T-cell (primary cell): ENCODE measurements at places on chromosomes 7 and 10.

GRCh38 chr7:25255611-25256332, 27.5 kb upstream of the NPVF start:
- no peak for DNase-seq

DNA sequence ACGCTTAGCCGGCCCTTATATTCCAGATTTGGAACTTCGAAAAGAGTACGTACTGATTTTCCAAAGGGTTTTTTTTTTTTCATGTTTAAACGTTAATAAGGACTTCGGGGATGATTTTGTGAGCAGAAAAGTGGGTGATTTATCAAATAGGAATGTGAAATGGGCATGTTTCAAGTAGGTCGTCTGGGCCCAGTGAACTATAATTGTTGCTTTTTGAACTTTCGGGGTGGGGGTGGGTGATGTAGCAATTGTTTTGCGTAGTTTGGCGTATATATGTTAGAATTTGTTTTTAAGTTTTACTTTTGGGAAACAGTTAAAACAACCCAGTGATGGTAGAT, 299 bp upstream of the PBLD start:
- no peak for DNase-seq

GRCh38 chr7:90629297-90629918, 33.3 kb downstream of the CDK14 start:
- no peak for DNase-seq

DNA sequence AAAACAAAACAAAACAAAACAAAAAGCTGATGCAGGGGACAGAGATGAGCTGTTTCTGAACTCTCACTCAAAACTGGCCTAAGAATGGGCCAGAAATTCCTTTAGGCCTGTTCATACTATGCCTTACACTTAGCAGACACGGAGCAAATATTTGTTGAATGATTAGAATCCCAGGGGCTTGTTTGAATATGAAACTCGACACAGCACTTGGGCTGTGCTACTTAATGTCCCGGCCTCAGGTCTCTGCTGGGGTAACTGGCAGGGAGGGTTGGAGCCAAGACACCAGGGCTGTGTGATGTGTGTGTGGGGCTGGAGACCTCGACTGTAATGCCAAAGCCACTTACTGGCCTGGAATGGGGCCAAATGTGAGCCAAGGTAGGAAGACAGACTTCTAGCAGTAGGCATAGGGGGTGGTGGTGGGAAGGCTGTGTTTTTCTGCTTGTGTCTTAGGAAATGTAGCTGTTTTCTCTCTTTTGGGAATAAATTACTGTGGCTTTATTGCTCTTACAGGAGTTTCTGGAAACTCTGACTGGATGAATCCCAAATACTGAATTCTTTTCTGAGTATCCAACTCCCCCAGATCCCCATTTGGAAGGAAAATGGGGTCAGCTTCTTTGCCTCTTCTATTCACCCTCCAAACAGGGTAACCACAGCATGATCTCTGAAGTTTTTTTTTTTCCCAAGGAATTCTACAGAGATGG, 66.7 kb downstream of the EMX2 start:
- no peak for DNase-seq

DNA sequence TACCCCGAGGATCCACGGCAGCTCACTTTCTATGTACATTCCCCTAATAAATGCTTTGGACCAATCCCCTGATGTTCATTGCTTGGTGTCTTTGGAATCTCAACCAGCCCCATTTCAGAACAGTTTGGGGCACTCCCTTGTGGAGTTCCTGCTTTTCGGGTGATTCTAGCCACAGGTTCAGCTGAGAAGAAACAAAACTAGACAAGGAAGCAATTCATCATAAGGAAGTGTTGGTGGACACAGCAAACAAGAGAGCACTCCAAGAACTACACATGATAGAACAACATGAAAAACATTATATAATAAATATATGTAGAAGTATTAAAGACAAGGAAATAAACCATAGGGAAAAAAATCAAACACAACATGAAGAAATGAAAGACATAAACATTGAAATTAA, 6.0 kb upstream of the CCDC136 start:
- no peak for DNase-seq

DNA sequence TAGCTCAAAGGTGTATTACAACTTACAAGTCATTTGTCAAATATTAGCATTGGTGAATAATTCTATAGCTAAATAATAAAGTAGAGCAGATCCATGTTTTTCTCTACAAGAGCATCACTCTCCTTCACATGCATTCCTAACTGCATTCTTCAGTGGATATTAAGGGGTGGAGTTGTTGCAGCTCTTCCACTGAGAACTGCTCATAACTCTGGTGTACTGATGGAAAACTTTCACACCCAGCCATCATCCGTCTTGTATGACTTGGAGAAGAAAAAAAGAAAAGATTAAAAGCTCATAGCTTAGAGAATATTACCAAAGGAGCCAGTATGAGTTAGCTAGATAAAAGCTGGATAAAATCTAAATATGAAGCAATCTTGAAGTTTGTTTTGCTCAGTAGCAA, 10.2 kb upstream of the FAM13C start:
- DNase-seq: no peak

DNA sequence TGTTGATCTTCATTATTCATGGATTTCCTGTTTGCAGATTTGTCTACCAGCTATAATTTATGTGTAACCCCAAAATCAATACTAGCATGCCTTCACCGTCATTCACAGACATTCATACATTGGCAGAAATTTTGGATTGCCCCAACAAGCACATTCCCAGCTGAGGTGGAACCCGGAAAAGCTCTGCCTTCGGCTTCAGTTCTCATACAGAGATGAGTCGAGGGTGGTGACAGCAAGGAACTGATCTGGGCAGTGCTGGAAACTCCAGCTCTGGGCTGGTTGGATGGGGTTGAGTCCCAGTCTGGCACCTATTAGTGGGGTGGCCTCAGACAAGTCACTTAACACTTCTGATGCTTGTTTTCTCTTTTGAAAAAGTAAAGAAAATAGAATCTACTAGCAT, 267.5 kb downstream of the SNX13 start:
- no peak for DNase-seq

DNA sequence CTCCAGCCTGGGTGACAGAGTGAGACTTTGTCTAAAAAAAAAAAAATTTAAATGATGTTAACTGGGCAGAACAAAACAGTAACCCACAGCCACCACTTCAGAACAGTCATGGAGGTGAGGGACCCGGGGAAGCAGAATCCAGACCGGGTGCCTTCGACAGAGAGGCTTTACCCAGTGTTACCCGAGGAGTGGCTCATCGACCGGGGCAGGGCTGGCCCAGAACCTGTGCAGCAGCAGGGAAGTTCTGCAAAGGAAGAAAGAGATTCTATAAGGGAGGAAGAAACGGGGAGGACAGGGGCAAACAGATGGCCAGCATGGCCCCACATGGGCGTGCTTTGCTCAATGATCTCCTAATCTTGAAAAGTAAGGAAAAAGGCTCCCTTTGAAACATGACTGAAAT, 26.0 kb upstream of the UBE3C start:
- DNase-seq: no peak

- DNase-seq: no peak
Observed at GRCh38 chr7:121730869-121731268, 142.1 kb upstream of the PTPRZ1 start.

- no peak for DNase-seq
Observed at GRCh38 chr7:68587599-68587998, 1010.7 kb upstream of the AUTS2 start.

GRCh38 chr10:665579-666091, 23.8 kb downstream of the DIP2C start:
- no peak for DNase-seq

GRCh38 chr10:12539350-12540164, 190.2 kb downstream of the CAMK1D start:
- no peak for DNase-seq

DNA sequence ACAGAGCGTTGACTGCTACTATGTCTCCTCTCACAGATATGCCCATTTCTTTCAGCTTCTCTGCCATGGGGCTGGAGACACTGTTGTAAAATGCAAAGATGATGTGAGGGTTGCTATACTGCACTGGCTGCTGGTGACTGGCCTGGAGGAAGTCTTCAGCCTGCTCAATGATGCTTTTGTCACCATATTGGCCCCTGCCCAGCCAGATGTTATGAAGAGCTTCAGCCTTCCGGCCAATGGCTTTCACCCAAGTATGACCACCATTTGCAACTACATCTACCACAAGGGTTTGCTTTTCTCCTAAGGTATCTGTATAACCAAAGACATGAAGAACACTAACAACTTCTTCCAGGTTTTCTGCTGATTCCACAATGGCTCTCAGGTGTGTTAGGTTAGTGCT, 1.6 kb downstream of the C7orf25 start:
- no peak for DNase-seq

DNA sequence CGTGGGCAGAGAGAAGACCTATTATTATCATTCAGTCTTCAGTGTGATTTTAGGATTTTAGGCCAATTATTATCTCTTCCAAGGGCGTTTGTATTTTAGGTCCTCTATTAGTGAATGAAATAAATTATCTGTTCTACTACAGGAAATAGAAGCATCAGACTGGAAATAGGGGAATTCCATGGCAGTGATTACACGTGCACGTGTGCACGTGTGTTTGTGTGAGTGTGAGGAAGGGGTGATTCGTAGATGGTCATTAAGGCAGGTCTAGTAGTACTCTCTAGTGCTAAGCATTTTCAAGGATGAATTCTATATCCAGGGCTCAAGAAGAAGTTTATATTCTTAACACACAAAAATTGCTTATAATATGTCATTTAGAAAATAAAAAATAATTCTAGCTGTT, 623.2 kb downstream of the GATA3 start:
- no peak for DNase-seq

- no peak for DNase-seq
Observed at GRCh38 chr10:110514848-110515247, 17.1 kb downstream of the DUSP5 start.

GRCh38 chr10:50554995-50555568, 68.7 kb downstream of the SGMS1 start:
- DNase-seq: no peak

GRCh38 chr7:146510088-146510680, 393.6 kb downstream of the CNTNAP2 start:
- no peak for DNase-seq

- no peak for DNase-seq
Observed at GRCh38 chr10:112896273-112896672, 53.8 kb upstream of the TCF7L2 start.

- no peak for DNase-seq
Observed at GRCh38 chr7:26686448-26686981, 177.9 kb downstream of the SKAP2 start.

DNA sequence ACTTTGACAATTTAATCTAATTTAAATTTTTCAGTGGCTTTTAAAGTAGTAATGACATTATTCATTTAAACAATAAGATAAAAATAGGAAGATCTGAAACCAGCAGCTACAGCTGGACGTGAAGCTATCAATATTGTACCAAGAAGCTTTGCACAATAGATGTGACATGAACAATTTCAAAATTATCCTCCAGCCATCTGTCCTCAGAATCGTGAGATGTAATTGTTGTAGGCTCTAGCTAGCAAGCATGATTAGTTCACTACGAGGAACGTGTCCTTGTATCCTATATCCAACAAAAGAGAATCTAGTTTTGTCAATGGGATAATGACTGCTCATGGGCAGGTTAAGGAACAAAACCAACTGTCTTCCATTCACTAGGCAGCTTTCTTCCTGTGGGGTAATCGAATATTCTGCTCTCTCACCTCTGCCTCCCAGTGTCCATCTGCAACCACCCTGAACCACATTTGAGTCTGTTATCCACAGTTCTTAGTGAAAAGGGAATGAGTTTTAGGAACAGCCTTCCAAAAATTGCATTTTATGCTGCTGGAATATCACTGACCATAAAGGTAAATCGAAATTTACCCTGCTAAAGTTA, 247.3 kb downstream of the PARD3 start:
- DNase-seq: no peak

DNA sequence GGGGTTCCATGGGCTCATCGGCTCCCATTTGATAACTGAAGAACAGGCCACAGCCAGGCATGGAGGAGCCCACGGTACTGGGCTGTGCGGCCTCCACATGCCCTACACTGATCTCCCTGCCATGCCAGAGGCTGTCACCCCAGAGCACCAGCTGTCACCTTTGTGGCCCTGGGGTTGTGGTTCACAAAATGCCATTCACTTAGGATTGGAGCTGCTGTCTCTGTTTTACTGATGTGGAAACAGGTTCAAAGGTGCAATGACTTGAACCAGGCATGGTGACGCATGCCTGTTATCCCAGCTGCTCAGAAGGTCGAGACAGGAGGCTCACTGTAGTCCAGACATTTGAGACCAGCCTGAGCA, 4.3 kb upstream of the UPK3B start:
- no peak for DNase-seq

DNA sequence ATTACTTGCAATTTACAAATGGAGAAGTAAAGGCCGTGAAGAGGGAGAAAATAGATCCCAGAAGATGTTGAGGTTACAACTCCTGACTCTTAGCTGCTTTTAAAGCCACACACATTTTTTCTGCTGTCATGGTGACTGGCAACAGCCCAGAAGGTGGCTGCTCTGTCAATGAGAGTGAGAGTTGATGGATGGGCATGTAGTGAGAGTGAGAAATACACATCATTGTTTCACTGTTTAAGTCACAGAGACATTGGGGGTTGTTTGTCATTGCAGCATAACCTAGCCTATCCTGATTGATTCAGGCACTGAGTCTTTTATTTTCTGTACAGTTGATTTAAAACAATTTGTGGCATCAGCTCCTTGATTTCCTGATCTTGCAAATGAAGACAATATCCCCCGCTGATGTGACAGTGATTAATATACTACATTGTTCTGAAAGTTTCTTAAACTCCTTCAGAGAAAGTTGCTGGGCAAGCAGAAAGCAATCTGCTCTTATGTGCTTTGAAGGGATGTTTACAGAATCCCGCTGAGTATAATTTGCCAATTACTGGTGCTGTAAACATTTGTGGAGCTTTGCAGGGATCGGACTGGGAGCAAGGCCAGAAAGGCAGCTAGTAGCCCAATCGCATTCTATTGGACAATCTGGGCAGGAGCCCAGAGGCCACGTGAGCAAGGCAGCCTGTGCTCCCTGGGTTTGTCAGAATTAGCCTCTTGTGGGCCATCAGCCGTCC, 229.6 kb downstream of the PRPF18 start:
- no peak for DNase-seq

DNA sequence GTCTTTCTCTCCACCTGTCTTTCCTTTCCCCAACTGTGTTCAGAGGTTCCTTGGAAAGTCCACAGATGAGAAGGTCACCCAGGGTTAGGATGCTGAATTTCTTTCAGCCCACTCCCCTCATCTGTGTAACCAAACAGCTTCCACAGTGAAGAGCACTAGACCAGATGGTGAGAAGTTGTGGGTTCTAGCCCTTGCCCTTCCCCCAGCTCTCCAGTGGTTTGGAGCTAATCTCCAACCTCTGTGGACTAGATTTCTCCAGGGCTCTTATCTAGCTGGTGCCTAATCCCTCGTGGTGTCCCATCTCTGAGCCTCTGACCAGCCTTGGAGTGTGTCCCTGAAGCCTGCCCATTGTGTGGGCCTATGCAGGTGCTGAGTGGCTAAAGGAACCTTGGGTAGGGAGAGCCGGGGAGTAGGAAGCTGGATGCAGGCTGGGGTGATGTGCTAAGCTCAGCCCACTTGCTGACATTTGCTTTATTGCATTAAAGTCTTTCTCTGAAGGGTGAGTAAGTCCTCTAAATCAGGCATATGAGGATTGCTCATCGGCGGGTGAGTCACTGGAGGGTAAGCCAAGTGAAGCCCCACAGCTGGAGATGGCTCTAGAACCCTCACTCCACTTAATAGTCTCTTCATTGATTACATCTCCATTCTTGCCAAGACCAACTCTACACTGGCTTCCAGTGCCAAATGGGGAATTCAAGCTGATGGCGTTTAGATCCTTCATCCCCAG, 14.9 kb downstream of the DUSP5 start:
- no peak for DNase-seq
